ENCODE measurements at places on chromosomes 13 and 19.

GRCh38 chr13:49494645-49495044 is 1.1 kb upstream of the PHF11 start:
- no peak for DNase-seq

- no peak for DNase-seq
Observed at GRCh38 chr13:110885516-110885915, 29.4 kb downstream of the ANKRD10 start.

- no peak for DNase-seq
Observed at GRCh38 chr13:30100226-30100625, 207.1 kb downstream of the KATNAL1 start.

- no peak for DNase-seq
Observed at GRCh38 chr13:98083936-98084335, 59.0 kb upstream of the FARP1 start.

- DNase-seq: no peak
Observed at GRCh38 chr19:45739498-45740439, 6.5 kb downstream of the MEIOSIN start.
